Right forelimb (tissue), 1 donor: ENCODE measurements at places on chromosomes 5 and 9.

- no peak for DNase-seq
Measured at GRCh38 chr5:177146891-177147638, 13.5 kb downstream of the NSD1 start.

- no peak for DNase-seq
Measured at GRCh38 chr9:97366889-97367288, 45.0 kb upstream of the TDRD7 start.

GRCh38 chr5:72624641-72625236, 117.5 kb upstream of the ZNF366 start:
- DNase-seq: no peak

DNA sequence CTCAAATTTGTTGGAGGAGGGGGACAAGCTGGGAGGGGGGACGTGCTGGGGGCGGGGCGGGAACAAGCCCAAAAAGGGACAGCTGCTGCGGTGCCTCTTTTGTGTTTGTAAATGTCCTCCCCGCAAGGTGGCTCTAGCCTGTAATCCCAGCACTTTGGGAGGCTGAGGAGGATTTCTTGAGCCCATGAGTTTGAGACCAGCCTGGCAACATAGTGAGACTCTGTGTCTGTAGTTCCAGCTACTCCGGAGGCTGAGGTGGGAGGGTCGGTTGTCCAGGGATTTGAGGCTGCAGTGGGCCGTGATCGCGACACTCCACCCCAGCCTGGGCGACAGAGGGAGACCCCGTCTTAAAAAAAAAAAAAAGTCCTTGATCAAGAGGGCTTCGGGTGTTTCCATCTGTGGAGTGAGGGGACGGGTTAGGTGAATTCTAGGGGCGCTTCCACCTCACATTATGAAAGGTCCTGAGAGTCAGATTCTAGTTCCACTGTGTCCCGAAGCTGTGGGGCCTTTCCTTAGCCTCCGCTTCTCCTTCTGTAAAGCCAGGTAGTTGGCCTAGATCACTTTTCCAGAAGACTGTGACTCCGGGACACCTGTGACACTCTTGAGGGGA, 779 bp upstream of the CTNNA1 start:
- DNase-seq: peak; percentile 52

- no peak for DNase-seq
Measured at GRCh38 chr5:312845-313244, 8.7 kb upstream of the AHRR start.
